ENCODE measurements at places on chromosomes 6 and 20.

- no peak for DNase-seq
Measured at GRCh38 chr20:59242714-59243626, 57.4 kb upstream of the EDN3 start.

- no peak for DNase-seq
Measured at GRCh38 chr6:116008470-116009243, 52.0 kb downstream of the FRK start.

- DNase-seq = no peak
Measured at GRCh38 chr20:39364320-39364719, 402.2 kb downstream of the DHX35 start.

DNA sequence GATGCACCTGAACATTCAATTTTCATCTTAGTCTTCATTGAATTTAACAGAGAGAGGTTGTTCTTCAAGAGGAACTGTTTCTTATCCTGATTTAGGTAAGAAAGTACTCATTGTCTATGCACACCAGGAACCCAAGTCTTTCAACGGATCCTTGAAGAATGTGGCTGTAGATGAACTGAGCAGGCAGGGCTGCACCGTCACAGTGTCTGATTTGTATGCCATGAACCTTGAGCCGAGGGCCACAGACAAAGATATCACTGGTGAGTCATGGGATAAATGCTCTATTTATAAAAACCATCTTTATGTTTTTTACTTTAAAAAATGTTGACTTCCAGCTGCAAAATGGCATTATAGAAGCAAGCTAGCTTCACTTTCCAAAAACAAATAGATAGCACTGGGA, 10.2 kb downstream of the NQO2 start:
- DNase-seq = no peak

DNA sequence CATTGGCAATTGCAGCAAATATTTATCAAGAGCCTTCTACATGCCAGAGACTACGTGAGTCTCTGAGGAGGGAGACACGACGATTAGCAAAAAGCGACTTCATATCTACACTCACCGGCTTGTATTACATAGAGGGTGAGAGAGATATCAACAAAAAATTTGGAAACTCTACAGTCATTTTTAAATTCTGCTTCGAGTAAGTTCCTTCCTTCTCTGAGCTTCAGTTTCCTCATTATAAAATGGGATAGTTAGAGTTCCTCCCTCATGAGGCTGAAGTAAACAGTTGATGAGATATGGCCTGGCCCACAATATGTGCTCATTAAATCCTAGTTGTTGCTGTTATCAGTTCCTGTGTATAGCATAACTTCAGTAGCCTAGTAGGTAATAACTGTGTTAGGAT, 64.1 kb upstream of the SIRPA start:
- no peak for DNase-seq

GRCh38 chr6:156886409-156886808, 109.2 kb downstream of the ARID1B start:
- DNase-seq = no peak

DNA sequence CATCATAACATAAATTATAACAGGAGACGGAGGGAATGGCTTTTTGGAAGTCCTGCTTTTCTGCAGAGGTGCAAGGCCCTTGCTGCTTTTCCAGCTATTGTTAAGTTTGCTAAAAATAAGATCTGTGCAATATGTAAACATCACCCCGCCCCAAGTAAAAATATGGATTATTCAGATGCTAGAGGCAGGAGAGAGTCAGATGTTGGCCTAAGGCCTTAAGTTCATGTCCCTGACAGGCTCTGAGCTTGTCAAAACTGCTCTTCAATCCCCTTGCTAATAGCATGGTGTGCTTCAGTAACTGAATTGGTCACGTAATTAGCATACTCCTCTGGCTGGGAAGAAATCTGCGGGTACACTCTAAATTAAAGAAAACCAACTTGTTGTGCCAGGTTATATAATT, 147.5 kb downstream of the BMP2 start:
- DNase-seq = no peak

- no peak for DNase-seq
Measured at GRCh38 chr20:9574181-9574580, 59.8 kb downstream of the LAMP5 start.

DNA sequence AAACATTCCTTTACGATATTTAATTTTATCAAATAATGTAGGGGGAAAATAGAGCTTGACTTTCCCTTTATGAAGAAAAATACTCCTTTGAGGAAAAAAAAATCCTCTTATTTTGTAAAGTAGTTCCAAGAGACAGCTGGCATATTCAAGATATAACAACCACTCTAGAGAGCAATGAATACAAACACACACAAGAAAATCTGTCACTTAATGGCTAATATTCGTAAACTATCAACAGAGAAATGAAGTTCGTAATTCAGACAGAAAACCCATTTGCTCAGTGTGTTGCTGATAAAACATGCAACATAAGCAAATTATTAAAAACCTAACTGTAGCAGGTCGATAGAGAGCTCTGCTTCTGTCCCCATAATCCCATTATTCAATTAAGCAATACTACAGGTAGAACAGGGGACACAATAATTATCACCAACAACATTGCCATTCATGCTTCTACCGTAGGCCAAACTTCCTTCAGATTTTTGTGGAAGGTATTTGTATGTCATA, 714.4 kb upstream of the MARCKS start:
- no peak for DNase-seq

- no peak for DNase-seq
Measured at GRCh38 chr20:40370800-40371199, 318.2 kb downstream of the MAFB start.

DNA sequence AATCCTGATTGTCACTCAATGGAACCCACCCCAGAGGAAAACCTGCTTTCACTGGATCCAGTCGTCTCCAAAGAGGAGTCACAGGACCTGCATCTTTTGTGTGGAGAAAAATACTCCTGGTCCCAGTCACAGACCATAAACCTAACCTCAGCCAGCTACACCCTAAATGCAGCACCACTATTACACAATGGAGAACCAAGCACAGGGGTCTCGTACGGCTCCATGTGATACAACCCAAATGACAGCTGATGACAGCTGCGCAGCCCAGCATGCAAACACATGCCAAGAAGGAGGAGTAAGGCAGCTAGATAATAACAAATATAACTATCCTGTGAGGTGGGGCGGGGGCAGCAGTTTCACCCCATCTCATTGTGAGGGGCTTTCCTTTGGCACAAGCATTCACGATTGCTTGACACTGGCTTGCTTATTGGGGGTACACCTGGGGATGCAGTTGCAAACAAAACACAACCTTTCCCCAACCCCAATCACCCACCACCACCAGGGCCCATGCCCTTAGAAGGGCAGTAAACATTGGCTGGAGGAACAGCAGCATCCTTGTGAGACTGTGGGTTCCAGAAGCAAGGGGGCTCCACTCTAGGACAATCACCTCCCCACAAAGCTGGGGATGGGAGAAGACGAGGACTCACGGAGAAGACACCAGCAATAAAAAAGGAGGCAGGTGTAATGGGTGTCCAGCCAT, 51.5 kb downstream of the TRERF1 start:
- DNase-seq = no peak

GRCh38 chr6:107816818-107817217, 7.3 kb downstream of the SCML4 start:
- no peak for DNase-seq

- no peak for DNase-seq
Measured at GRCh38 chr6:68546620-68547019, 88.5 kb upstream of the ADGRB3 start.

- no peak for DNase-seq
Measured at GRCh38 chr6:109202409-109203264, 107.3 kb downstream of the CEP57L1 start.

DNA sequence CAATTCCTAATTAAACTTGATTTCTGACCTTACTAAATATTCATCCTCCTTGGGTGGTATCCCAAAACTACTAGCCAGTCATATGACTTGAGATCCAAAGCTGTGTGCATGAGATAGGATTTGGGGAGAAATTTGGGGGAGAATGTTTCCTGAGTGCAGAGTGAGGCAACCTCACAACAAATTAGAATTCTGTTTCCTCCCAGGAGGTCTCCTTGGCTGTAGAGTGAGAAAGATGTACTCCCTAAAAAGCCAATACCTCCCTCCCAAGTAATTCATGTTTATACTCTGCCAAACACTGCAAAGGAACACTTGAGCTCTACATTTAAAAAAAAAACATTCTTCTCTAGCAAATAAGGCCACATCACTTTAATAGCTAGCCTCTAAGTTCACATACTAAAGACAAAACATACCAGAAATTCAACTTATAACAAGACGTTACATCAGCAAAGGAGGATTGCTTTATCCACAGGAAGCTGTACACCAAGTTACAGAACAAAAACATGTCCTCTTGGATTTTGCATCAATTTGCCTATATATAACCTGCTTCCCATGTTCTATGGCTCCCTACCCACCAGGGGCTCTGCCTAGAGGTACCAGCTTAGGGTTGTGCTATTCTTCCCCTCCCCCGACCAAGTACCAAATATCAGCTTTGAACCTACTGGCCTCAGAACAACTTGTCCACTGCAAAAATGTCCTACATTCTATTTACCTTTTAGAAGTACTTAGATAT, 15.4 kb upstream of the TMEM30A start:
- no peak for DNase-seq

- no peak for DNase-seq
Measured at GRCh38 chr6:27139756-27140579, 107.5 kb upstream of the PRSS16 start.

DNA sequence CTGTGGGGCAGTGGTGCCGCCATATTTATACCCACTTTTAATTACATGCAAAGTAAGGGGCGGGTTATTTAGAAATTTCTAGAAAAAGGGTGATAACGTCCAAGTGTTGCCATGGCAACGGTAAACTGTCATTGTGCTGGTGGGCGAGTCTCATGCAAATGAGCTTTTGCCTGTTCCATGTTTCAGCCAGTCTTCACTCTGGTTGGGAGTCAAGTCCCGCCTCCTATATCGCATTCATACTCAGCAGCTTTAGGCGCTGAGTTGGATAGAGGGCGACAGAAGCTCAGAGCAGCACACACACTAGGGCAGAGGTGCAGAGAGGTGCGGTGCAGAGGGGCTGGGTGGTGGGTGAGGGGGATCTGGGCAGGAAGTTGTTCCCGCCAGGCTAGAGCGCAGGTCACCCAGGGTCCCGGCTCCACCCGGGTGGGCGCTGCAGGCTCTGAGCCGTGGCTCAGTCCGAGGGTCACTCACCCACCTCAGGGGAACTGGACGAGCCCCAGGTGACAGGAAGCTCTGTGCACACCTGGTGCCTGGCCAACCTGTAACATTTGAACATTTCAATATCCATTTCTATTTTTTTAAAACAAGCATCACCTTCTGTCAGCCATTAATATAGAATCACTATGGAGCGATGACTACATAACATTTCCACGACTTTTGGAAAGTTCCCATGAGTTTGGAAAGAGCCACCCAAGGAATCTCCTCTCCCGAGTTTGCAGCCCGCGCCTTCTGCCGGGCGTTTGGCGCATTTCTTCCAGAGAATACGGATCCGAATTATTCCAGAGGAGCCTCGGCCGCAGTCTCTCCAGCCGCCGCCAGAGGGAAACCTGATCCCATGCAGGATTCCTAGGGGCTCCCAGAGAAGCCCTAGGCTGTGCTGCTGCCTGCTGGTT, 89.1 kb upstream of the PHACTR3 start:
- no peak for DNase-seq

GRCh38 chr20:45629496-45630100, at the start of gene WFDC10A:
TSS of gene WFDC10A (plus strand) at chr20:45629739. CDS start at chr20:45629814, 75 bp downstream.
- no peak for DNase-seq

- DNase-seq = no peak
Measured at GRCh38 chr6:170257376-170257775, 33.5 kb downstream of the DLL1 start.

DNA sequence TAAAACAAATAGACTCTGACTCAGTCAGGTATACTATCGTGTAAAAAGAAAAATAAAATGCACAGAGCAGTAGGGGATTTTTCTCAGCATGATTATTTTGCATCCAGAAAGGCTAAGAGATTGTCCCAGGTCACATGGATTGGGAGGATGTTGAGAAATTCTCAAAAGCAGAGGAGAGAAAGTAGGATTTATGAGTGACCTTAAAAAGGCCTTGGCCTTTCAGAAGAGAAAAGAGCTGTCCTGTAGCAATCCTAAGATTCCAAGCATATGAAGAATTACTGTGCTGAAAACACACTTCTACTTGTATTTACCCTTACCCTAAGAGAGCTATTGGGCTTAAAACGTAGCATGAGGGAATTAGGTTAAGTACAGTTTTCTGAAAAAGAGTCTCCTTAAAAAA, 149.7 kb upstream of the ENPP5 start:
- DNase-seq = no peak

- DNase-seq = peak; percentile 33
Measured at GRCh38 chr6:169723991-169724493, 258 bp downstream of the PHF10 start.

- DNase-seq = no peak
Measured at GRCh38 chr6:15436451-15436850, 190.6 kb downstream of the JARID2 start.

DNA sequence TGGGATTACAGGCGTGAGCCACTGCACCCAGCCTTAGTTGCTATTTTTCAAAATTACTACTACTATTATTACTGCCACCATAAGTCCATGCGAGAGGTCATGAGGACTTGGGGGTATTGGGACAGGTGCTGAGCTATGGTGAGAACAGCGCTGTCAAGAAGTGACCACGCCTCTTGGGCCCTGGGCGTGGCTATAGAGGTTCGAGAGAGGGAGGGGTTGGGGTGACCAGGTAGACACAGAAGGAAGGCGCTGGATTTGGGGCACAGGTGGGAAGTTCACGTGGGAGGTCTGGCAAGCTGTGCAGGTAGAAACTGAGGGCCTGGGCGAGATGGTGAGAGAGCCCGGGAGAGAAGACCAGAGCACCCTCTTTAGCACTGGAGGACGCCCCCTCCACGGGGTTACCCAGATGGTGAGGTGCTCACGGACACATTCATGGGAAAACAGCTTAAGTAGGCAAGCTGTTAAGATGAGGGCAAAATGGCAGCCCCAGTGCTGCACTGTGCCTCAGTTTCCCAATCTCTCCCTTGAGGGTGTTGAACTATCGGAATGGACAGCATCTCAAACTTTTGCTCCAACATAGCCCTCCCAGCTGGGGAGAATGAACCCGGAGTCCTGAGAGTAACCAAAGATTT, 61.0 kb downstream of the RAB44 start:
- DNase-seq = no peak

GRCh38 chr20:665276-665675, 10.3 kb downstream of the SCRT2 start:
- no peak for DNase-seq

DNA sequence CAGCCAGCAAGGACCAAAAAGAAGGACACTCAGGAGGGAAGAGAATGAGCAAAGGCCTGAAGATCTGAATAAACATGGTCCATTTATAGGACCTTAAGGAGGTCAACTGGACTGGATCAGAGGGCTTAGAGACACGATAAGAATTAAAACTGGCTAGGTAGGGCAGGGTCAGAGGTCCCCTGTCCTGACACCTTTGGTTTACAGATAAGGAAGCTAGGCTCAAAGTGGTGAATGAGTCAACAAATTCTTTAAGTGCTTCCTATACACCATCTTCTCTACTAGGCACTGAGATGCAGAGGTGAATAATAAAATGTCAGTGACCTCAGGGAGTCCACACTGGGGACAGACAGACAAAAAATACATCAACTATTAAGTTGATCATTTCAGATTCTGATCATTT, 70.3 kb downstream of the HIVEP2 start:
- no peak for DNase-seq

All from stimulated activated CD4-positive, alpha-beta T cell treated with anti-CD3 and anti-CD28 coated beads, Interleukin-15, amount 100 ng/mL, for 1 hour (primary cell).